Stimulated activated CD8-positive, alpha-beta memory T cell treated with anti-CD3 and anti-CD28 coated beads, Interleukin-4, amount 100 ng/mL, for 1 hour (primary cell): ENCODE measurements at places on chromosomes 1 and 21.

DNA sequence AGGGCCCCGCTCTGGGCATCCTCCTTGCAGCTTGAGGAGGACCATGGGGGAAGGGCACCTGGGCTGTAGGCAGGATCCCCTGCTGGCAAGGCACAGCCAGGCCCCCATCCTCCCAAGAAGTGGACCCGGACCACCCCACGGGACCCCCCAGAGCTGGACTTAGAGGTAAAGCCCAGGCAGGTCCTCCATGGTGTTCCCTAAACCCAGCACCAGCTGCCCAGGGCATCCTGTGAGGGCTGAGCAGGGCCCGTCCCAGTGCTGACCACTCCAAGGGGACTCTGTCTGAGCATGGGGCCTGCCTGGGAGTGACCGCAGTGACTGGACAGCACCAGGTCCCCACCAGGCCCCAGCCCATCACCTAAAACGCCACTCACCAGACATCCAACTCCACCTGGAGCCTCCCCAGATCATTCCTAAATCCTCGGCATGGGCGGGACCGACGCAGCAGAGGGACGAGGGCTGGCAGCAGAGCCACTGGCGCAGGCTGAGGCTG is 21.3 kb downstream of the COL6A2 start:
- DNase-seq, result no peak

DNA sequence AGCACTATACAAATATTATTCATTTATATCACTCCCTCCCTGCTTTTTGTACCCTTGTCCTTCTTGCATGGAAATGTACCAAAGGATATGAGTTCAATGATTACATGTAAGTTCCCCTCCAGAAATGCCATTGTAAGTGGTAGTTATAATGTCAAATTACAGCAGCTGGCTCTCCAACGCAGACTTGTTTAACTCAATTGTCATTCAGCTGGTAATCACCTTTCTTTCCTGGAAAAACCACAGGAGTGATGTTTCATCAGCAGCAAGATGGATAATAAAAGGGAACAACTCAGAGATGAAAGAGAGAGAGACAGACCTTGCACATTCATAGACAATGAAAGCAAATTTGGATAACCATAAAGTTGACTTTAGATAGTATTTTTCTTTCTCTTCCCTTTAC is 578.6 kb upstream of the PBX1 start:
- no peak for DNase-seq

DNA sequence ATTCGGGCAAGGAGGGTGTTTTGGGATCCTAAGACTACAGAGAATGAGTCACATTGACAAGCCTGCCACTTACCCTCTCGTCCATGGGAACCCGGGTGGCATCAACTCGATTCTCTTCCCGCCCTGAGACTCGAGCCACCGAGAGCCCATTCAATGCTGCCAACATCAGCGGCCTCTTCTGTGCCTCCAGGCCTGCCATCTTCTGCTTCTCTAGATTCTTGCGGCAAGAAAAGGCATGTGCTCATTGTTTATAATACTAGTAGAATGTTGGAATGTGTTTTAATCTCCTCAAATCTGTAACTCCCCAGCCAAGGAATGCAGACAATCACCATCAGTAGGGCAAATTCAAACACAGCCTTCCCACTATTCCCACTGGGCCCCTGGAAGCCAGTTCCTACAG is 96.9 kb downstream of the SMYD2 start:
- no peak for DNase-seq

DNA sequence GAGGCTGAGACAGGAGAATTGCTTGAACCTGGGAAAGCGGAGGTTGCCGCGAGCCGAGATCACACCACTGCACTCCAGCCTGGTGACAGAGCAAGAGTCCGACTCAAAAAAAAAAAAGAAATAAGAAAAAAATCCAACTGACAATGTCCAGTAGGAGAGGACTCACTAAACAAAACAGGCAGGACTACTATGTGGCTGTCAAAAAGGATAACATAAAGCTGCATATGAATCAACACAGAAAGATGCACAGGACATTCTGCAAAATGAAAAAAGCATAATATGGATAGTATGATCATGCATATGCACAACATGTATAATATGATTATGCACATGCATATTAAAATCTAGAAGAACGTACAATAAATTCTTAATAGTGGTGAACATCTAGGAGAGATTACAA is 80.7 kb downstream of the JAK1 start:
- no peak for DNase-seq

- DNase-seq, result no peak
Measured at GRCh38 chr1:46062651-46063319, 69.6 kb downstream of the PIK3R3 start.

DNA sequence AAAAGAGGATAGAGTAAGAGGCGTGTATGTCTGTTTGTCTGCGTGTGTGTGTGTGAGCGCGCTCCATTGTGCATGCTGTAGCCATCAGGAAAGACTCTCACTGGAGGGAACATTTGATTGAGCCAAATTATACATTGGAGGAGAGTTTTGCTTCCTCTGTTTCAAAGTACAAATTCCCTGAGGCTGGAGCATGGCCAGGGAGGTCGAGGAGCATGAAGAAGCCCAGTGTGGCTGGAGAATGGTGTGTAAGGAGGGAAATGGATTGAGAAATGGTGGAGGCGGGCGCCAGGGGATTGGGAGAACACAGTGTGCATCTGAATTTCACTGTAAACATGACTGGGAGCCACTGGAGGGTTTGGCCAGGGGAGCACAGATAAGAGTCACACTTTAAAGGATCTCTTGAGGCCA is 22.1 kb upstream of the EFNA1 start:
- DNase-seq, result no peak

GRCh38 chr21:42307106-42307505 is 8.1 kb downstream of the TFF3 start:
- DNase-seq, result no peak

- no peak for DNase-seq
Measured at GRCh38 chr1:227726924-227727599, 8.0 kb downstream of the JMJD4 start.

- no peak for DNase-seq
Measured at GRCh38 chr1:156740237-156740740, 599 bp downstream of the MRPL24 start.

- no peak for DNase-seq
Measured at GRCh38 chr1:23383577-23384311, 14.1 kb upstream of the ZNF436 start.

- DNase-seq, result no peak
Measured at GRCh38 chr1:71044833-71045232, 2.8 kb downstream of the PTGER3 start.

GRCh38 chr21:33546086-33546485 is 3.2 kb downstream of the SON start:
- DNase-seq, result no peak

DNA sequence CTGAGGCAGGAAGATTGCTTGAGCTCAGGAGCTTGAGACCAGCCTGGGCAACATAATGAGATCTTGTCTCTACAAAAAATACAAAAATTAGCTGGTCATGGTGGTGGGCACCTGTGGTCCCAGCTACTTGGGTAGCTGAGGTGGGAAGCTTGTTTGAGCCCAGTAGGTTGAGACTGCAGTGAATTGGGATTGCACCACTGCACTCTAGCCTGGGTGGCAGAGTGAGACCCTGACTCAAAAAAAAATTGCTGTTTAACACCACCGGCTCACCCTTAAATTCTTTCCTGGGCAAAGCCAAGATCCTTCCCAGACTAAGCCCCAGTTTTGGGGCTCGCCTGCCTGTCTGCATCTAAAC is 6.6 kb upstream of the NSUN4 start:
- no peak for DNase-seq

- DNase-seq, result no peak
Measured at GRCh38 chr21:45166931-45167330, 92.6 kb downstream of the ADARB1 start.

DNA sequence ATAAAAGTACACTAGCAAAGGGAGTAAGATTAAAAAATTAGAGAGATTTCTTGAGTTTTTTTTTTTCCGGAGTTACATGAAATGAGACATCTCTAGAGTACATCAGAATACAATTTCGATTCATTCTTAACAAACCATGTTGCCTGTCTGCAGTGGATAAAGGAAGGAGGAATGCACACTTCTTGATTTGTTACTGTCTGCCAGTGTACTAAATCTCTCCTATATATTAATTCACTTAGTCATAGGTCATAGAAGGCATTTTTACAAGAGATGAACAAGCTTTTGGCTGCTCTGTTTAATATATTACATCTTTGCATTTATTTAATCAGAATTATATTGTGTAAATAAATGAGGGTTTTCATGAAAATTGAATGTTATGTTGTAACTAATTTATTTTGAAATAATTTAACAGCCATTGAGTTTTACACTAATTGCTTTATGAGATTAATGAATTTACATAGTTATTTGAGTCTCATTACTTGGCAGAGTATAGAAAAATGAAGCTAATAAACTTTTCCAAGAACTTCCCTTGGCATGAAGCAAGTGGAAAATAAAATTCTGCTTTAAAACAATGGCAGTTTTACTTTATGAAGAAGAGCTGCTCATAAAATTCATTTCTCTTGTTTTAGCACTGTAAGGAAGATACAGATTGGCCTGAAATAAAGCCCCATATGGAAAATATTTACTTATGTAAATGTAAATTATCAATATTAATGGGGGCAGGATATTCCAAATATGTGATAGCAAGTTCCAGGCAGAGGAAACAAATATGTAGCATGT is 1284.7 kb downstream of the BRINP3 start:
- DNase-seq, result no peak

GRCh38 chr1:205719762-205720161 is 30.2 kb downstream of the NUCKS1 start:
- DNase-seq, result no peak

DNA sequence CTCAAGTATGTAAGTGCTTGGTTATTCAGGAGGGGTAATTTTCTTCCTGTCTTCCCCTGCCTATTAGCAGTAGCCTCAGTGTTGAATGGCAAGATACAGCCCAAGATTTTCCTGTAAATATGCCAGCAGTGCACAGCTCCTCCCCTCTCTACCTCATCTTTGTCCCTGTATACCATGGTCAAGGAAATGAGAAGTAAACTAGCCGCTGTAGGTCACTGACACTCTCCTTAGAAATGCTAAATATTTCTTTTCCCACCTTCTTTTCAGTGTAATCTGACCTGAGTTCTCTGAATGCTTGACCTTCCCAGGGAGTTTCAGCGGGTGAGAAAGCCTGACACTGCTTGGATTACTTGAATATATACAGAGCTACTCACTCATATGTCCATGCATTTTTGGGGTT is 84.1 kb upstream of the ZNF326 start:
- DNase-seq, result no peak

DNA sequence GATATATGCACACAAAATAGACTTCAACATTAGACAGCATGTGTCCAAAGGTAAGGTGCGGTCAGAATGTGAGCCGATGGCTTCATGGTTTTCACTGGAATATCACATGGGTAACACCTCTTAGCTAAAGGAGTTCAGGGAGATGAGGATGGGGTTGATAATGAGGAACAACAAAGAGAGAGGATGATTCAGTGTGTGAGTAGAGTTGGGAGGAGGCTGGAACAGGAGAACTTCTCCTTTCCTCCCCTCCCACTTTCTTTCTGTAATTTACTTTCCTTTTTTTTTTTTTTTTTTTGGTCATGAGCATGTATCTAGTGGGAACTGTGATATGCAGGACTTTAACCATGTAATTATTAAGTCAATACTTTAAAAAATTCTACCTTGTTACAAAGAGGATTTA is 99.4 kb downstream of the FASLG start:
- no peak for DNase-seq

- no peak for DNase-seq
Measured at GRCh38 chr1:62493656-62494055, 56.8 kb downstream of the USP1 start.

DNA sequence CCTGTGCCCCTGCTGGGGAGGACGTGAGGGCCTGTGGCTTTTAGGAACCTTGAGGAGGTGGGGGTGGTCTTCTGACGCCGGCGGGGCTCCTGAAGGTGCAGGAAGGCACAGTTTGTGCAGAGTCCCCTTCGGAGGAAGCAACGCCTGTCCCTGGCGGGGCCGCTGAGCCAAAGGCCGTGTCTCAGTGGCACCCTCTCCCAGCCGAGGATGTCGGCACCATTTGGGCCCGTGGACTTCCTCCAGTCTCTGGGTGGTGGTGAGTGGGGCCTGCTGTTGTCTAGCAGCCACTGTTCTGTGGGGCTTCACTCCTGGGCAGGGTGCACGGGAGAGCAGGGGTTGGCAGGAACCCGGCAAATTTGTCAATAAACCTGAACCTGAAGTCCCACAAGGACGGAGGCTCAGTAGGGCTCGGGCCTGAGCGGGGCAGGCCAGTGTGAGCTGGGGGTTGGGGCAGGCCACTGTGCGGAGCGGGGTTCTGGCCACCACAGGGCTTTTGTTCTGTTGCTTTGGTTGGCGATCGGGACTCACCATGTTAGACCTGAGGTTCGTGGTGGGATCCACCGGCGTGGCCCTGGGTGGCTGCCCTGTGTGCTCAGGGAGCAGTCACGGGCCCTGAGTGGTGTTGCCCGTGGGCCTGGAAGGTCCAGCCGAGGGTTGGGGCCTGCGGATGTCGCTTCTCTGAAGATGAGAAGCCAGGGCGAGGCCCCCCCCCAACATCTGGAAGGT is 64.8 kb downstream of the SKI start:
- no peak for DNase-seq

GRCh38 chr1:86582161-86582560 is 35.3 kb downstream of the CLCA4 start:
- no peak for DNase-seq

GRCh38 chr1:226233293-226233692 is 9.8 kb downstream of the MIXL1 start:
- DNase-seq, result no peak

GRCh38 chr1:197181982-197182381 is 35.5 kb upstream of the ASPM start:
- no peak for DNase-seq

GRCh38 chr1:21280482-21280881 is 9.8 kb downstream of the ECE1 start:
- DNase-seq, result no peak

- DNase-seq, result no peak
Measured at GRCh38 chr1:36842448-36842847, 191.9 kb downstream of the GRIK3 start.

- DNase-seq, result no peak
Measured at GRCh38 chr1:194813096-194813495, 1626.7 kb upstream of the B3GALT2 start.

DNA sequence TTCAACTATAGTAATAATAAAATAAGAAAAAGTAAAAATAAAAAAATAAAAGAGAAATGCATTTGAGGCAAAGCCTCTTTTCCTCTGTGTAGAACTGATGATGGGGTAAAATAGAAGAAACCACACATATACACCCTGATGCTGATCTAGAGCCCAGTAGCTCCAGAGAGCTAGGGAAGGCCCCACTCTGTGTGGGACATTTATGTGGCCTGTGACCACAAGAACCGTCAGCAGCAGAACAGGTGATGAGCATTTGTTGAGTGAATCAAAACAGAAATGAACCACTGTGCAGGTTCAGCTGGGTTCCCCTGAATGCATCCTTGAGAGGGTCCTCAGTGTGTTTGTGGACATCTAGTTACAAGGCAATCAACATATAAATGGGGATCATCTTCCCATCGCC is 221.8 kb upstream of the HOOK1 start:
- DNase-seq, result no peak

GRCh38 chr1:171913385-171913784 is 72.1 kb downstream of the DNM3 start:
- no peak for DNase-seq
